NCI-H2081 (cell line): ENCODE measurements at places on chromosomes 3 and 15.
A peak's percentile ranks its signal among the peaks of the same experiment; 100 is the strongest.

DNA sequence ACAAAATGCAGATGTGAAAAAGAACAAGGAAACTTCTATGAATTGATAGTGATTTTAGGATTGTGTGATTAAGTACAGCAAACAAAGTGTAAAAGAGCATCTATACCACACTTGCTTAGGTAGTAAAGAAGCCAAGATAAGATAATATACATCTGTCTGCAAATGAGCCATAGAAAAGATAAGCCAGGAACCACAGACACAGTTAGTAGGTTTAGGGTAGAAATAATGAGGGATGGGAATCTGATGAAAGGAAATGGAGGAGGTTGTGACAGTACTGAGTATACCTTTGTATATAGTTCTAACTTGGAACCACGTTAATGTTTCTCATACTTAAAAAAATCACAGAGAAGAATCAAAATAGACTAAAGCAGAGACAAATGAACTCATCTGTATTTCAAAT, 54.0 kb downstream of the TCF12 start:
- no peak for DNase-seq

GRCh38 chr3:130276203-130276803, 69.2 kb upstream of the COL6A5 start:
- DNase-seq, result peak; percentile 54

DNA sequence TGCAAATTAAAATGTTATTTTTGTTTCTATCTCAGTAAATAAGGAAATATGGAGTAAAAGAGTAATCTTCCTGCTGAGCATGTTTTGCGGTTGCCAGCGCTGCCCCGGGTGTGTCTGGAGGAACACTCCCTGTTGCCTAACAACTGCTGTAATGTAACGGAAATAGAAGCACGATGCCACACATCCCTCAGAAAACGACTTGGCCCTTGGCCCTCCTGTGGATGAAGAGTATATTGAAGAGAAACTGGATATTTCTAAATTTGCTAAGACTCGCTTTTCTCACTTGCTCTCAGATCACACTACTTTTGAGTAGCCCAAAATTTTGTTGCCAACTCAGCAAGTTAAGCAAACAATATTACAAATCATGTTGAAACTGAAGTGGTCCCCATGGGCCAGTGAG, 18.9 kb downstream of the CX3CR1 start:
- peak; percentile 24 for DNase-seq

- DNase-seq, result no peak
Measured at GRCh38 chr15:79401301-79401700, 30.8 kb upstream of the MINAR1 start.

- DNase-seq, result peak; percentile 69
Measured at GRCh38 chr15:88913017-88913849, at the start of gene MFGE8. TSS of gene MFGE8 (minus strand) at chr15:88913379. CDS start at chr15:88913319, 60 bp downstream.

- no peak for DNase-seq
Measured at GRCh38 chr3:169548194-169548593, 115.3 kb downstream of the MECOM start.

GRCh38 chr15:42804739-42805138, 67.8 kb upstream of the CDAN1 start:
- no peak for DNase-seq

DNA sequence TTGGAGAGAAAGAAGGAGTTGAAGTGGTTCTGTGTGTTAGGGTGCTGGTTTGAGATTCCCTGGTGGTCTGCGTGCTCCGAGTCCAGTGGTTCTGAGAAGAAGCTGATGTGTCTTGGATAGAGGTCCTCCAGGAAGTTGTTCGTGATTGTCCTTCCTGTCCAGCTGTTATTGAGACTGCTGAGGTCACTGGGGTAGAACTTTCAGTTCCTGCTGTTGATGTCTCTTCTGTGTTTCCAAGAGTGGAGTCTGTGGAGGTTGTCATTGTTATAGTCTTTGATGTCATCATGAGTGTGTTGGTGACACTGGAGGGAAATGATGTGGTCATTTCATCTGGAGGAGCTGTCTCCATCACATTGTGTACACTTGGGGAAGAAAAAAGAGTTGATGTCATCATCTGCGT, 20.8 kb downstream of the MUC4 start:
- DNase-seq, result no peak

GRCh38 chr3:163916596-163917560, 1161.4 kb downstream of the SI start:
- DNase-seq, result peak; percentile 51

GRCh38 chr3:115165266-115165665, 18.2 kb upstream of the ZBTB20 start:
- no peak for DNase-seq

GRCh38 chr3:58874795-58875194, 175.0 kb downstream of the CFAP20DC start:
- no peak for DNase-seq

GRCh38 chr3:40608091-40608490, 83.3 kb downstream of the ZNF621 start:
- no peak for DNase-seq

DNA sequence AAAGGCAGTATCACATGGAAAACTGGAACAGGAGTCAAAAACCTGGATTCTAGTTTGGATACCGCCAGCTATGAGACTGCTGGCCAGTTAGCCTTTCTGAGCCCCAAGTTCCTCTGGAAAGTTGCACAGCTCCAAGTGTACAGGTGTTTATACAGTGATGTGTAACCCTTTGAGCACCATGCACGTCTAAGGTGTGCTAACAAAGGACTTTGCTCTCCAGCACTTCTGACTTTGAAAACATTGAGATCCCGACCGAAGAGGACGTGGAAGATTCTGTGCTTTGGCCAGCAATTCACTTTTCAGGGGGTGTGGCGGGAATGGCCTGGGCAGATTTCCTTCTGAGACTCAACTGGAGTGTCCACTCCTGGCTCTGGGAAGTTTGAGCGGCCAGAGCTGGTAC, 45.8 kb upstream of the UMPS start:
- no peak for DNase-seq

GRCh38 chr3:102374863-102375634, 59.8 kb upstream of the ZPLD1 start:
- DNase-seq, result no peak

DNA sequence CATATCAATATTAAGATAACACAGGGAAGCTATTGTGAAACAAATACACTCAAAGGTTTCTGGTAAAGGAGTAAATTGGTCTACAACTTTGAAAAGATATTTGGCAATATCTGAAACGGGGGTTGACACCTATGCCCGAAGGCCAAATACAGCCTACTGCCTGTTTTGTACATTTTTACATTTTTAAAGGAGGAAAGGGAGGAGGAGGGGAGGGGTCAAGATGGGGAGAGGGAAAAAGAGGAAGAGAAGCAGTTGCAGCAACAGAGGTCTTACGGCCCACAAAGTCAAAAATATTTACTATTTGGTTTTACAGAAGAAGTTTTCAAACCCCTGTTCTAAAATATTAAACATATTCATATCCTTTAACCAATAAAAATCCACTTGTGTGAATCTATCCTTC, 94.2 kb downstream of the FMN1 start:
- no peak for DNase-seq

GRCh38 chr3:71541313-71541712, 42.2 kb downstream of the FOXP1 start:
- DNase-seq, result no peak

GRCh38 chr15:45376967-45377608, 1.3 kb downstream of the GATM start:
- no peak for DNase-seq

- no peak for DNase-seq
Measured at GRCh38 chr15:45121706-45122417, 7.7 kb downstream of the DUOXA2 start.

DNA sequence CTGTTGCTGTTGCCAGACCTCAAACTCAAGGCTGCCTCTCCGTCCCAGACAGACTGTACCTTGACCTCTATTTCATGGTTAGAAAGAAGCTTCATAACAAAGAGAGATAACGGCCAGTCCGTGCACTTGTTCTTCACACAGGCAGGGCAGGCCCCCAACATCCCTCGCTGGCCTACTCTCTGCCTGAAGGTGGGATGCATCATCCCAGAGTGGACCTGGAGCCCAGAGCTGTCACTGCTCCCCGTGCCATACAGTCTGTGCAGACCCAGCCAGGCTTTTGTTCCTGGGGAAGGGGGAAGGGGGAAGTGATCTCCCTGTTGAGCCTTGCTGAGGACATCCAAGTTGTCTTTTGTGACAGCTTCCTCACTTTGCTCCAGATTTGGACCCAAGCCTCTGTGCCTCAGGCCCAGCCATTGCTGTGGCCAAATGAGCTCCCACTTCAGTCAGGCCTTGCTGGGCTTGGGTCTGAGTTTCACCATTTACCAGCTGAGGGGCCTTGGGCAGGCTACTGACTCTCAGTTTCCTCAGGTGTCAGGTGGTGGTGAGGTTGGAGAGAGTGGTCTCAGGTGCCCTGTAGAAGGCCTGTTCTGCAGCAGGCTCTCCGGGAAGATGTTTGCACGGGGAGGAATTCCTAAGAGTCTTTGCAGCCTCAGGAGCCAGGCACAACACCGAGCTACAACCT, 141.6 kb downstream of the DNAJB8 start:
- no peak for DNase-seq

DNA sequence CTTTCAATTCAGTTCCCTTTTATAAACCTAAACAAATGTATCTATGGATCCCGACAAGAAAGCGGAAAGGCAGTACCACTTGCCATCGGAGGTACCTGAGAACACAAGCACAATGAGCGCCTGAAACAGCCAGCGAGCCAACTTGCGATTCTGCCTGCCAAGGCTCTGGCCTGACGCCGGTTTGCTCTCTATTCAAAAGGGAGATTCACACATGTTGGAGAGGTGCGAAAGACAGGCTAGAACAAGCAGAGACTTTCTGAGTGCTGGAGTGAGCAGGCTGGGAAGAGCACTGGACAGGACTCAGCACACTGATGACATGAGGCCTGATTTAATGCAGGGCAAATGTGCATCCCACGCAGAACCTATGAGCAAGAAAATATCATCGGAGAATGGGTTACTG, 17.7 kb upstream of the PRR23E start:
- DNase-seq, result no peak

DNA sequence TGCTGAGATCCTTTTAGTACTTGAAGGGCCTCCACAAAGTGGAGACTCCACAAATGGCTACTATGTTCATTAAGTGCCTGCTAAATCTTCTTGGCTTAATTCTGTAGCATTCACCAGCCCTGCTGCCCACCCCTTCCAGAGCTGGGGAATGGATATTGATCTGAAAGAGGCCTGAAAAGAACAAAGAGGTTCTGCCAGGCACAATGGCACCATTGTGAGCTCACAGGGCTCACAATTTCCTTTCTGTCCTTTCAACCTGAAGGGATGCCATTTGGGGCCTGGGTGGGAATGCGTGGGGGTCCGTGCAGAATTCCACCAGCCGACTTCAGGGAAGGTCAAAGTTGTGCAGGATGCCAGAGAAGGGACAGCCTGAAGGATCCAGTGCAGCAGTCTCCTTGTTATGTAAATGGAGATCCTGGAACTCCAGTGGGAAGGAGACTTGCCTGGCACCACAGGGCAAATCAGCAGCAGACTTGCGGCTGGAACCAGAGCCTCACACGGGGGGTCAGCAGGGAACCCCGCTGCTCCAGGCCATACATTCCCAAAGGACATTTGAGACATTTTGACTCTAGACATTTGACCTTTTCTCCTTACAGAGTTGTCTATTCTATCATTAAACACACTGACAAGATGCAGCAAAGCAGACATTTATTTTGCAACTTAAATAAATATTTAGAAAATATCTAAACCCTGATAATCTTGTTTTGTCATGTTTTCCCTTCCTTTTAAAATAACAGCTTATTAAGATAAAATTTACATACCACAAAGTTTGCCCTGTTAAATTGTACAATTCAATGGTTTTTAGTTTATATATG, 21.5 kb upstream of the MORF4L1 start:
- no peak for DNase-seq

DNA sequence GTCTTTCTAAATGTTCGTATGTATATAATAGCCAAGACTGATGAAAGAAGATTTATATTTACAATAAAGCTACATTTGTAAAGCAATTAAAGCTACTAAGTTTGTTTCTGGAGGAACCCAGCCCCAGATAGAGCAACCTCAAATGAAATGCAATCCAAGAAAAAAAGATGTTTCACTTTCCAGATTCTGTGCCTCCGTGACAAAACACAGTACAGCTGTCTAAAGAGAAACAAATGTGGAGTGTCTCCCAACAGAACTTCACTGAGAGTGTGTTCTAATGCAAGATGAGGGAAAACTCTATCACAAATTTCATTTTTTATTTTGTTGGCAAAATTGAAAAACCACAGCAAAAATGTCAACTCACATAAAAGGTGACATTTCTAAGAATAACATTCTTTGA, 317.0 kb downstream of the OCA2 start:
- DNase-seq, result no peak

GRCh38 chr3:171371354-171371753, 88.9 kb downstream of the TNIK start:
- no peak for DNase-seq

- DNase-seq, result no peak
Measured at GRCh38 chr3:197564097-197564843, 8.5 kb upstream of the BDH1 start.

GRCh38 chr3:161215185-161215584, 5.9 kb upstream of the NMD3 start:
- DNase-seq, result no peak

GRCh38 chr3:13548696-13549622, at the start of gene FBLN2:
TSS of gene FBLN2 (plus strand) at chr3:13549125. CDS start at chr3:13570356, 21,231 bp downstream.
- DNase-seq, result no peak

DNA sequence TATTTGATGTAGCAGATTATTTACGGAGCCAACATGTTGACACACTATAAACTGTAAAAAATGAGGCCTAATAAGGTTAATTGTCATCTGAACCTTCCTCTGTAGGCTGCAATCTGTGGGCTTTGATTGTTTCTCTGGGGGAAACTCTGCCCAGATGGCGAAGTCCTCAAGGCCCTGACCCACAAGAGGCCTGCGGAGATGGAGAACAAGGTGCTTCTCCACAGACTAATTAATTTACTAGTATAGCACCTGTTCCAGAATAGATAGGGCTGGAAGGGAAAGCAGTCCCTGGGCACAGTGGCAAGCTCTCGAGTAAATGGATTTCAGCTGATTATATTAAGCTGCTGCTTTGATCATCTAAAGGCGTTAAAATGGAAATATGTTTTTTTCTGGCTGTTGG, 338.8 kb upstream of the DNAJC19 start:
- DNase-seq, result peak; percentile 63
